DND-41 (cell line): ENCODE measurements at places on chromosomes 4 and X.

- no peak for DNase-seq
Measured at GRCh38 chr4:4396628-4397440, 9.9 kb downstream of the NSG1 start.

GRCh38 chr4:180539284-180539683, 1703.9 kb upstream of the TENM3 start:
- no peak for DNase-seq

DNA sequence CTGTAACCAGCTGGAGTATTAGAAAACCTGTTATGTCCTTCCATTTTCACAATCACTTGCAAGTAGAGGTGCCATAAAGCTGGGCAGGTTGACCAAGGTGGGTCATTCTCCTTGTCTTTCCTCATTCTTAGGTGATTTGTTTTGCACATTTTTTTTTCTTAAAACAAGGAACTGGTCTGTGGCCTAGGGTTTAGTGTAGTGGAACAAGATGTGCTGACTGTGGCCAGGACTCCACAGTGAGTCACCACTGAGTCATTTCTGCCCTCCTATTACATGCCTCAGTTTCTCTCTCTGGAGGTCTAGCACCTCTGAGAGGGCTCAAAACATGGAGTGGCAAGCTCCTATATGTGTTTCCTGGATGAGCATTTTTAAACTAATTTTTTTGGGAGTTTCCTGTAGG, 355.9 kb downstream of the GPM6A start:
- no peak for DNase-seq

GRCh38 chr4:10182446-10183424, 66.1 kb upstream of the WDR1 start:
- peak; percentile 19 for DNase-seq

DNA sequence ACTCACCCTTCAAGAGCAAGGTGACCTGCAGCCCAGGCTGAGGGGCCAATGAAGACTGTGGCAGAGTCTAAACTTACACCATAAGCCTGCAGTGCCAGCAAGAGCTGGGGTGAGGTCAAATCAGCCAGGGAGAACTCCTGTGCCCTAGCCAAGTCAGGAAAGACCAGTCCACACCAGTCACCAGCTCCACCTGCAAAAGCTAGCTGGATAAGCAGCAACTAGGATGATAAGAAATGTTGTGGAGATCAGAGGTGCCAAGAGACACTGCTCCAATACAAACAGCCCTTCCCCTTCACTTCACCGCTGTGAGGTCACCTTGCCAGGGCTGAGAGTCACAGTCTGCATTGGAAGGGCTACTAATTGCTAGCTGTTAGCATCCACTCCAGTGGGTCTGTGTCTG, 31.3 kb downstream of the NIPAL1 start:
- DNase-seq = no peak

GRCh38 chr4:107497054-107497453, 223.0 kb downstream of the PAPSS1 start:
- DNase-seq = no peak

- no peak for DNase-seq
Measured at GRCh38 chrX:109843963-109844751, 111.1 kb upstream of the ACSL4 start.

GRCh38 chr4:124790471-124790870, 77.9 kb upstream of the ANKRD50 start:
- no peak for DNase-seq

DNA sequence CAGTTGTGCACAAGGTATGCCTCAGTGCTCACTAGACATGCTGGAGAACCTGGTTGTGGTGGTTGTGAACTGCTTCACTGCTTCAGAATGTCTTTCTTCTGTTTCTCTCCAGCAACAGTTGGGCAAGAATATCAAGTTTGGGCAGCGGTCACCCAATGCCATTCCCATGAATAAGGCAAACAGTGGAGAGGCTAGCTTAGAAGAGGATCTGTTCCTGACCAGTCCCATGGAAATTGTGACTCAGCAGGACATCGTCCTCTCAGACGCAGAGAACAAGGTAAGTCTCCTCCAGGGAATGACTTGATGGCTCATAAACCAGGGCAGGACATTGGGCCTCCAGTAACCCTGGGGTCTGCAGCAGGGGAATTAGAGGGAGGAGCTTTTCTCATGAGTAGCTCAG, 79.9 kb downstream of the AASDH start:
- no peak for DNase-seq

GRCh38 chr4:174222266-174222872, 61.1 kb downstream of the FBXO8 start:
- no peak for DNase-seq

DNA sequence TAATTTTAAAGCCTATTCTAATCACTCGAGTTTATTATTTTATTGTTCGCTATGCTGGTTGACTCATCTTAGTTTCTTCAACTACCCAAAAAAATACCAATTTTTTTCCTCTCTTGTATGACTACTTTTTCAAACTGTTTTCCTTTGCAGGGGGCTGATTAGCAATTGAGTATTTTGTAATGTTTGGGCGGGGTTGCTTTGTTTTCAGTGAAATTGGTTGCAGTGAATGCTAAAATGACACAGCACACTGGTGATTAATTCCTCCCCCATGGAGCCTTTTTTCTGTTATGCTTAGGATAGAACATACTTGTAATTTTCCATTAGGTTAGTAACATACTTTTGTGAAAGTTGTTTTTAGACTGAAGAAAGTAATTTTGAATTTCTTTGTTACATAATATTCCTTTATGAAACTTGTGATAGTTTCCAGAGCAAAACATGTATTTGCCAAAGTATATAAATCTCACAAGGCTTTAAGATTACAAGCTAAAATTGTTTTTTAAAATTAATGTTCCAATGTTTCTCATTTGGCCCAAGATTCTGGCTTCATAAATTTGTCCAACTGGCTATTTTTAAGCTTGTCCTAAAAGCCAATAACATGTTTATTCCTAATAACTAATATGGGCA, 120.4 kb downstream of the CHIC1 start:
- no peak for DNase-seq

DNA sequence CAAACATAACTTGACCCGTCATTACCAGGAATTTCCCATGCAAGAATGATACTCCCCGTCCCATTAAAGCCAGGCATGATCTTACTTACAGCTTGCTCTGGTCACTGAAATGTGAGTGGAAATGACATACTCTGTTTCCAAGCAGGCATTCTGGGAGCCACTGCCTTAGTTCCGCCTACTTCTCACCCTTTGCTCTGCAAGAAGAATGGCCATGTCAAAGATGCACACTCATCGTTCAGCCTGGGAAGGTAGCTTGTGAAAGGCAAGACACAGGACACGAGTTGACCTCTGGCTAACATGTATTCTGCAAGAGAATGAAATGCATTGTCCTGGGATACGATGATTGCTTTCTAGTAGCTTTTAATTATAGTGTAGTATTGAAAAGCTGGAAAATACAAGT, 1144.4 kb downstream of the NLGN4X start:
- DNase-seq = no peak

- DNase-seq = no peak
Measured at GRCh38 chr4:4519297-4519894, 22.5 kb downstream of the STX18 start.

DNA sequence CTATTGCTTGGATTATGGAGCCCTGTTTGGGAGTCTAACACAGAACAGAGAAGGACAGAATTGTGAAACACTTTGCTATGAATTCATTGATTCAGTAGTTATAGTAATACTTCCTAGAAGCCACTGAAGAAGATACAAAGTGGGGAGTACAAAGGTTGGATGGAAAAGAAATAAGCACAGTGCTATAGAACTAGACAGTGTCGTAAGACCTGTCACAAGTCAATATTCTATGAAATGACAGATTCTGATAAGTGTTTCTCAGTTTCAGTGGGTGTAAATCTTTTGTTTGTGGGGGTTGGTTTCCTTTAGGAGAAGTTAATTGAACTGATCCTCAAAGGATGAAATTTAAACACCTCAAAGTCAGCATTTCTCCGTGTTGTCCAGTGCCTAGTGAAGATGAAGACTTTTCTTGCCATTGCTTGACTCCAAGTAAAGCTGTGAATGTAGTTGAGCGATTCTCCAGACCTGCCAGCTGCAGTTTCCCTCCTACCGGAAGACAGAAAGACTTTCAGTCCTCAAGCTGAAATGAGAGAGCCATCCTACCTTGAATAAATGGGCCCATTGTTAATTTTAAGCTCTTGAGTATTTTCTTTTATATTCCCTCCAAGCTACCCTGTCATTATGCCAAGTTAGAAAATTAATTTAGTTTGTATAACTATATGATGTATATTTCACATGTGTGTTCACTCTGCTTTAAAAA, 7.9 kb downstream of the PDLIM5 start:
- no peak for DNase-seq

GRCh38 chrX:155263854-155264628, at the start of gene RAB39B:
Gene RAB39B (minus strand): TSS chrX:155264491. CDS start chrX:155264288, 203 bp downstream.
- peak; percentile 79 for DNase-seq

GRCh38 chr4:47215759-47216158, 184.4 kb downstream of the GABRB1 start:
- DNase-seq = no peak

- DNase-seq = no peak
Measured at GRCh38 chrX:17547658-17548057, 172.7 kb downstream of the NHS start.

DNA sequence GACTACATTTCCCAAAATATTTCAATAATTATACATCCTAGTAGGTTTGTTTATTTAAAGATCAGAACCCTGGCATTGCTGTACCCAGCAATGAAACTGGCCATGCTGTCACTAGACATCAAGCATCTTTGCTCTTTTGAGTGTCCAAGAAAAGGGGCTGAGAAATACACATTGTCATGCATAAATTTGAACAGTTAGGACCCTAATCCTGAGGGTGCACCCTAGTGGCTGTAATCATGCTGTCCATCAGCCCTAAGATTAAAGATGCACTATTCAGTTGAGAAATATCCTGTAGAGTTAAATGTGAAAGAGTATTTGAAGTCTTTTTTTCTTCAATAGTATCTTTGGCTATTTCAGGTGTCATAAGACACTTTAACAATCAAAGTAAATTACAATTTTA, 108.8 kb downstream of the NFKB1 start:
- DNase-seq = no peak

- DNase-seq = peak; percentile 47
Measured at GRCh38 chr4:185115827-185116232, 27.2 kb upstream of the SLC25A4 start.

DNA sequence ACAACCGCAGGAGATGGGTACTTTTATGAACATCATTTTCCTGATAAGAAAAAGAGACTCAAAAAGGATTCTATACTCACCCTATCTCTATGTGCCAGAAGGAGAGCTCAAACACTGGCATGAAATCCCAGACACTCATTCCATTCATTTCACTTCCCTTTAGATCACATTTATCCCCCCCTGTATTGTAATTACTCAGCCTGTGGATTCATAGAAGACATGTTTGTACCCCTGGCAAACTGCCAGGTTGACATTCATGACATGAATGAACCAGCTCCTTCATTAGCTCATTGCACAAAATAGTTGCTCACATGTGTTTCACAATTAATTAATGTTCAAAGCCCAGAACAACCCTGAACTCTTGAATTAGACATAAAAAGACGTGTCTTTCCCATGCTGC, 4.9 kb downstream of the SMR3A start:
- no peak for DNase-seq

DNA sequence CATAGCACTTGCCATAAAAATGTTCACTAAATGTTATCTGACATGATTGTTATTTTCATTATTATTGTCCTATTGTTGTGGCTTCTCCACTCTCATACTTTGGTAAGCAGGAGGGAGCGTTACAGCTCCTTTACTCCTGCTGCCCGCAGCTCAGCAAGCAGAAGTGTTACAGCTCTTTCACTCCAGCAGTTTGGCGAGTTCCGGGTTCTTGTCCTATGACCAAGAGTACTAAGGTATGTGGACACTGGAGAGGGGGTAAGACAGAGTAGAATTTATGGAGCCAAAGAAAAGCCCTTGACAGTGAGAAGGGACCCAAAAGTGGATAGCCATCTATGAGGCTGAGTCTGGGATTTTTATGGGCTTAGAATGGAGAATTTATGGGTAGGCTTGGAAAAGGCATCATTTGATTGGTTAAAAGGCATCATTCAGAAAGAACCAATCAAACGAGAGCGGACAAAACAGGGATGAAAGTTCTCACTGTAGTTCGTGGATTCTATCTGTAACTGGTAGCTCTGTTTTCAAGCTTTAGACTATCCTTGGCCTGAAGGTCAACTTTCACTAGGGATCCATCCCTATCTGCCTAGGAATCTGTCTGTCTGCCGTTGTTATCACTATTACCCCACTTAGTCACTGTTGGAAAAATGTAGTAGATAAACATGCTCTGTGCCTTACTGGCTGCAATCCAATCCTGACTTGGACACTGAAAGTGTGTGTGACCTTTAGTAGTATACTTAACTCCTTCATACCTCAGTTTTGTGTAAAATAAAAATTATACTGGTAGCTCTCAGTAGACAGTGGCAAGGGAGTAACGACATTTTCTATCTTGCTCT, 545.6 kb upstream of the LCORL start:
- no peak for DNase-seq

- no peak for DNase-seq
Measured at GRCh38 chr4:172980219-172980618, 188.4 kb upstream of the GALNT7 start.

GRCh38 chr4:159041054-159042034, 61.5 kb upstream of the RAPGEF2 start:
- no peak for DNase-seq

GRCh38 chr4:112348488-112349158, 51.5 kb downstream of the ALPK1 start:
- no peak for DNase-seq

DNA sequence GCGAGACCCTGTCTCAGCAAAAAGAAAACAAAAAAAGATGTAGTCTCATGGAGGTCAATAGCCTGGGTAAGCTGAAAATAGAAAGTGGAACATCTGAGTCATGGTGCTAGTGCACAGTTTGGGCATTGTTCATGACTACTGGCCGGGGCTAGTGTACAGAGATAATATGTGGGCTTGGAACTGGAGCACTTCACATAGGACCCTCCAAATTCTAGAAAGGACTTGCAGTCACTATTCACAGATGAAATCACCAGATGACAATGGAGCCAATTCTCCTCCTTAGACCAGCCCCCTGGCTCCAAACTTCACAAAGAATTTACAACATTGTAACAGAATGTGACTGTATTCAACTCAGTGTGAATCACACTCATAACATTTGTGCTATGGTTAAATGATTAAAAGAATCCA, 367.8 kb upstream of the SLC7A11 start:
- no peak for DNase-seq

DNA sequence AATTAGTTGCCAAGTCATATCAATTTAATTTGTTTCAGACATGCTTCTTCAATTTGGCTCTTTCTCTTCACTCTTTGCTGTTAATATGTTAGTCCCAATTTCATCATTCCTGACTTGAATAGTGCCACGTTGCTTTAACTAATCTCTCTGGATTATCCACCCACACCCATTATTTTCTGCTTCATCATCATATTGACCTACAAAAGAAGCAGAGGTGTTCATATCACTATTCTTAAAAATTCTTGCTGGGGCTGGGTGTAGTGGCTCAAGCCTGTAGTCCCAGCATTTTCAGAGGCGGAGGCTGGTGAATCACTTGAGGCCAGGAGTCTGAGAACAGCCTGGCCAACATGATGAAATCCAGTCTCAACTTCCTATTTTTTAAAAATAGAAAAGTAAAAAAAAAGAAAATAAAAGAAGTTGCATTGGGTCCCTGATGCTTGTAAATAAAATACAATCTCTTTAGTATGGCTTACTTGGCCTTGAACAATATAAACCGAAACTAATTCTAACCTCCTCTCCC, 65.7 kb upstream of the KCNIP4 start:
- no peak for DNase-seq
